HepG2 (cell line): ENCODE measurements at places on chromosomes 1 and 21. TPM values are rescaled to one million over a fixed set of nuclear protein-coding genes. Genes with fewer than 3 reads are reported as not detected.

DNA sequence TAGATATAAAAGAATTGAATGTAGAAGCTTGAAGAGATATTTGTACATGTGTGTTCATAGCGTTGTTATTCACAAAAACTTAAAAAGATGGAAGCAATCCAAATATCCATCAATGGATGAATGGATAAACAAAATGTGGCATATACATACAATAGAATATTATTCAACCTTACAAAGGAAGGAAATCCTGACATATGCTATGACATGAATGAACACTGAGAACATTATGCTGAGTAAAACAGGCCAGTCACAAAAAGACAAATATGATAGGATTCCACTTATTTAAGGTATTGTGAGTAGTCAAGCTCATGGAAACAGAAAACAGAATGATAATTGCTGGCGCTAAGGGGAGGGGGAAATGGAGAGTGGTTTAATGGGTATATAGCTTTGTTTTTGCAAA lies 47.0 kb upstream of the DYRK1A start:
- DNase-seq: no peak

DNA sequence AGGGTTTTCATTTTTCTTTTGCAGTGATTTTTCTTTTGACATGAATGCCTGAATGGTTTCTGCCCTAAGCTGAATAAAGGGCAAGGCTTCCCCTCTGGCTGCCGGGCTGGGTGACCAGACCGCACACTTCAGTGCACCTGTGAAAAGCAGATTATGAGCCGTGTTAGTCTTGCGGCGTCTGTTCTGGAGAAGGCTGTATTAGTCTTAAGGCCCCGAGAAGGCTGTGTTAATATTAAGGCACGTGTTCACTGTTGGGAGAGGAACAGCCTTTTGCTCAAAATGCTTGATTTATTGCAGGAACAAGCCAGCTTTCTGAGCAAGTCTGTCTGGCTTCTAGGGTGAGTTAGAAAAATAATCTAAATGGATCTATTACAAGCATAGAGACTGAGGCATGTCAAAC lies 54.7 kb upstream of the DNAH14 start:
- DNase-seq: no peak

DNA sequence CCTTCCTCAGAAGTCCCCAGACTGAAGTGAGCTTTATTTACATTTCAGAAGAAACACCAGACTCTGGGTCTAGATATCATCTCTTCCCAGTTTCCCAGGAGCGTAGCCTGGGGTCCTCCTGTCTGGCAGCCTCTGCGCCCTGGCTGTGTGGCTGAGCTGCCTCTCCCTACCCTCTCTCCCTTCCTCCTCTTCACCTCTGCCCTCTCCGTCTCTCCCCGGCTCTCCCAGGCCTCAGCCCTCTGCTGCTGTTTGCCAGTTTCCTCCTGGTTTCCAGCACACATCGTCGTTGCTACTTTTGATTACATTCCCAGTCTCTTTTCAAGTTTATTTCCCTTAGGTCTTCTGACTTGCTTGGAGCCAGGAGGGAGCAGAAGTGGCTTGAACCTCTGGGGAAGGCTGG lies 91.1 kb upstream of the DISP3 start:
- DNase-seq: no peak

DNA sequence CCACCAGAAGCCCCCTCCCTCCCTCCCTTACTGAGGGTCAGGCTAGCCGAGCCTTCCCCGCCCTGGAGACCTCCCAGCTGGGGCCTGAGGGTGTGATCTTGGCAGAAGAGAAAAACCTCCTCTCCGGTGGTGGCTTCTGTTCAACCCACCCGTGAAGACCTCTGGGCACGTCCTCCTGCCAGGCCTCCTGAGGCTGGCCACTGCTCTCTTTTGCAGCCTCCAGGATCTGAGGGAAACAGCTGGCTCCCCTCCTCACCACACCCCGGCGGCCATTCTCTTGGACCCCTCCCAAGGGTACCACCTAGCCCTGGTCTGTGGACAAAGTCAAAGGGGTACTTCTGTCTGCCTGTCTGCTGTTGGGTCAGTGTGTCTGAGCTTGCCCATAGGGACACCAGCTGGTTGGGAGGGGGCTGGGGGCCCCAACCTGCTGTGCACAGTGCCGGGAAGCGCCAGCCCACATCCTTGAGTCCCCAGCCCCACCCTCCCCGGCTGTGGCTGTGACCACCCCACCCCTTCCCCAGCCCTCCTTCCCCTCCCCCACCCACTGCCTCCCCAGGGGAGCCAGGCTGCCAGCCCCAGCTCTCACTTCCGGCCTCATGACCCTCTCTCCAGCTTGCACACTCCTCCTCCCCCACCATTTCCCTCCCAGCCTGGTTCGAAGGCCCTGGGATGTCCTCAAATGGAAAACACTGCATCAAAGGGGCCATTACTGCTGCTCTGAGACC lies 48.1 kb downstream of the AHDC1 start:
- no peak for DNase-seq

- no peak for DNase-seq
Observed at GRCh38 chr1:197843401-197843800, 59.0 kb upstream of the C1orf53 start.

ANKRD35 gene
- 0.02 TPM in 1 of 2 replicates, not detected in the other for total RNA-seq

RNU1-1 gene
- total RNA-seq: 859 and 11,018 TPM in 2 replicates

ICOSLG gene
- 0.45 and 0.51 TPM in 2 replicates for total RNA-seq

ITLN1 gene
- total RNA-seq: not detected in 2 replicates
